ENCODE measurements at places on chromosomes 12 and 14. TPM values are rescaled to one million over a fixed set of nuclear protein-coding genes. Genes with fewer than 3 reads are reported as not detected.

TNS2 gene
- total RNA-seq = 129 TPM

CELA1 gene
- total RNA-seq = not detected

NRIP2 gene
- 0.96 TPM for total RNA-seq

LAG3 gene
- total RNA-seq = 0.79 TPM

TCTN2 gene
- 11.0 TPM for total RNA-seq

PTPRO gene
- 6.3 TPM for total RNA-seq

CCDC177 gene
- not detected for total RNA-seq

PDE3A gene
- total RNA-seq = 5.1 TPM

ACVRL1 gene
- 115 TPM for total RNA-seq

MED6 gene
- 28.4 TPM for total RNA-seq

CLEC1A gene
- total RNA-seq = 8.9 TPM

RIPK3 gene
- 16.1 TPM for total RNA-seq

PMEL gene
- 1.8 TPM for total RNA-seq

NEMP1 gene
- 16.4 TPM for total RNA-seq

KRT8 gene
- 1,126 TPM for total RNA-seq

ACIN1 gene
- 137 TPM for total RNA-seq

DNA sequence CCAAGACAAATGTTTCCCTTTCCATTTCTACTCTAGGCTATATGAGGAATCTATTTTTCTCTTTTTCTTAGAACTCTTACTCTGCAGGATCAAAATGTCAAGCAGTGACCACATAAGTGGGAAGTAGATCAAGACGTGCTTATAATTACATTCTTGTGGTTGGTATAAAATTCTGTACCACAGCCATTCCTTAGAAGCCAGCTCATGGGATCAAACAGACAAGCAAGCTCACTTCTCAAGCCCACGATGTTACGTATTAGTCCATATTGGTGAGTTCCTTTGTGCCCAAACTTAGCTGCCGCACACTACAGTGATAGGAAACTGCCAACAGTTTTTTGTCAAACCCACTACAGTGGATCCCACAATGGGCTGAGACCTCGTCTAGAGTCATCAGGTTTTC lies 53.4 kb downstream of the IFNG start:
- no peak for DNase-seq

GRCh38 chr14:88563845-88564244 lies 1.0 kb downstream of the ZC3H14 start:
- no peak for DNase-seq

DNA sequence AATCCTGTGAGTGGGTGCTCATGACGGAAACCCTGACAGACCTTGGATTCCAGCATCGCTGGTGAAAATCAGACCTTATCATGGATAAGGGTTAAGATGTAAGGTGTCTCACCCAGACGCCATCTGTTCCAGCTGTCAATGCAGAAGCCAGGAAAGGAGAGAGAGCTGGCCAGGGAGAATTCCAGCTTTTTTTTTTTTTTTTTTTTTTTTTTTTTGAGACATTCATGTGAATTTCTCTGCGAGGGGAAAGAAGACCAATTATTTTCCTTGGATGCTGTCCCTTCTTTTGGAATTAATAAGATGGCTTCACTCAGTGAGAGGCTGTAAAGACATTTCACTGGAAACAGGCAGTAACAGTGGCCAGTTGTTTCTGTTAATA lies 1.8 kb downstream of the TRAF3 start:
- DNase-seq = no peak

DNA sequence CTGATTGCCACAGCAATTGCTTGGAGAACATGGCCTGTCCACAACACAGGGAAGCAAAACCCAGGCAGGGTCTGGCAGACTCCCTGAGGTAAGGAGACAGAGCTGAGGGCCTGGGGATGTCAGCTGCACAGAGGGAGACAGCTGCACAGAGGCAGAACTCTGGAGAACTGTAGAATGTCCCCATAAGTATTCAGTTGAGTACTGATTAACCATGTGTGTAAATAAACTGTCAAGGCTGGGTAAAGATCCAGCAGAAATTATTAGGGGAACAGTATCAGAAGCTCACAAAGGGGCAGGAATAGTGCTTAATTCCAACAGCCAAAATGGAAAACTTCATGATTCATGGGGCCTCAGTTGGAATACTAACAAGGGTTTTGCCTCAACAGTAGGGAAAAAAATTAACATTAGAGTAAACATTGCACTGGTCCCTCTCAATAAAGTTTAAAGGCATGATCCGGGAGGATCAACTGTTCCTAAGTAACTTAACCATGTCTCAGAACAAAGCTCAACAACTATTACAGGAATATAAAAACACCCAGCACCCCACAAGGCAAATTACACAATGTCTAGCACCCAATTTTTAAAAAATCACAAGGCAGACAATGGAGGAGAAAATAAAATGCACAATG lies 201.3 kb upstream of the RASSF8 start:
- DNase-seq = no peak

- DNase-seq = no peak
Measured at GRCh38 chr12:112458330-112458729, 39.6 kb downstream of the PTPN11 start.

GRCh38 chr12:132170094-132170636 lies 25.9 kb downstream of the NOC4L start:
- DNase-seq = no peak

GRCh38 chr14:70677341-70677740 lies 35.6 kb downstream of the TTC9 start:
- no peak for DNase-seq

DNA sequence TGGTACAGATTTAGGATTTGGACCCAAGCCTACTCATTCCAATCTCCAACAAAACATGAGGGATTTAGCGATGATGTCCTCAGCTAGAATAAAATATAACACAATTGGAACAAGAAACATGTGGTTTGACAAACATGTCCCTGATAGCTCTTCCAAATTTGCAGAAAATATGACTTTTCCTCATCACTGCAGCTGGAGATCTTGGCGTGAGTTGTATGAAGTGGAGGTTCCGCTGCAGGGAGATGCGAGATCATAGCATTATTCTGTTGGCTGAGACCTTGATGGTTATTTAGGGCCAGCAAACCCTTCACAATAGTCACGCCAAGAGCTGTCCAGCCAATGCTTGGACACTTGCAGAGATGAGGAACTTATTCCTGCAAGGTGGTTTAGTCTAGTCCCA lies 413.4 kb upstream of the TBX3 start:
- DNase-seq = peak; percentile 82

DNA sequence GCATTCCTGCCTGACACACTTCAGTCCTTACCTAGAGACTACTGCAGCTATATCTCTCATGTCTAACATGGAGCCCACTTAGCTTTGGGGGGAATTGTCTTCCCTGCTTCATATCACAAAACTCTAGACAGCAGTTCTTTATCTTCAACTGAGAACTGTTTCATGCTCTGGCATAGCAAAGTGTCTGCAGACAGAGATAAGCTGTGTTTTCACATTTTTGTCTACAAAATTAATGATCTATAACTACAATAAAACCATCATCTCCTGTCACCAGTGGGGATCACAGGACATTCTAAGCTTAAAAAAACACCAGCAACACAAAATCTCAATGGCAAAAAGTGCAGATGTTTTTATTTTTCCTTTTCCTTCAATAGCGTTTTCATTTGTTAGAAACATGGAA lies 137.1 kb upstream of the VRK1 start:
- DNase-seq = no peak

- no peak for DNase-seq
Measured at GRCh38 chr12:110917467-110917866, 2.9 kb downstream of the MYL2 start.

- DNase-seq = peak; percentile 98
Measured at GRCh38 chr14:20343092-20343861, at the start of gene PARP2. PARP2 (plus strand) TSS chr14:20343635; CDS start chr14:20343642, 7 bp downstream.

GRCh38 chr12:64556231-64556630 lies 54.1 kb upstream of the RASSF3 start:
- DNase-seq = no peak

DNA sequence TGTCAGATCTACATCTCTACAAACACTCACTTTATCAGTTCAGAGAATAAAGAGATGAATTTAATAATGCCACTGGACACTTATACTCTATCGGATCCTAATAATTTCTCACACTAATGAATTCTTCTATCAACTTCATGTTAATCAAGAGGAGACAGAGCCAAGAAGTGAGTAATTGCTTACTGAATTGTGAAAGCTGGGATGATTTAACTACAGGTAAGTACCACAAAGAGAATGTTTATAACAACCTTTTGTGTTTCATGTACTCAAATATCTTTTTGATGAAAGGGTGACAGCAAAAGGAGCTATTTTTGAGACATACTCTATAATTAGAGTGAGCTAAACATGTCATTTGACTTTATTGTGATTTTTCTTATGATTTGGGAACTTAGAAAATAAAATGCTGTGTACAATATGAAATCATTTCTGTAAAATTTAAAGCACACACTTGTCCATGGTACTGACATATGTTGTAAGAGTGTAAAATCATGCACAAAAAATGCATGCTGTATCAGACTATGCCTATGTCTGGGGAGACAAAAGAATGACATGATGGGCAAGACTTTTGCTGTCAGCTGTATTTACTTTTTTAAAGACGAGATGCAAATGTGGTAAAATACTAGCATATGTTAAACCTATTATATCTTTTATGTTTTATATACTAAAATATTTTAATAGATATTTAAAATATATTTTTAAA lies 361.2 kb downstream of the CCER1 start:
- no peak for DNase-seq

- DNase-seq = no peak
Measured at GRCh38 chr12:31476437-31476836, 114.5 kb downstream of the DENND5B start.

DNA sequence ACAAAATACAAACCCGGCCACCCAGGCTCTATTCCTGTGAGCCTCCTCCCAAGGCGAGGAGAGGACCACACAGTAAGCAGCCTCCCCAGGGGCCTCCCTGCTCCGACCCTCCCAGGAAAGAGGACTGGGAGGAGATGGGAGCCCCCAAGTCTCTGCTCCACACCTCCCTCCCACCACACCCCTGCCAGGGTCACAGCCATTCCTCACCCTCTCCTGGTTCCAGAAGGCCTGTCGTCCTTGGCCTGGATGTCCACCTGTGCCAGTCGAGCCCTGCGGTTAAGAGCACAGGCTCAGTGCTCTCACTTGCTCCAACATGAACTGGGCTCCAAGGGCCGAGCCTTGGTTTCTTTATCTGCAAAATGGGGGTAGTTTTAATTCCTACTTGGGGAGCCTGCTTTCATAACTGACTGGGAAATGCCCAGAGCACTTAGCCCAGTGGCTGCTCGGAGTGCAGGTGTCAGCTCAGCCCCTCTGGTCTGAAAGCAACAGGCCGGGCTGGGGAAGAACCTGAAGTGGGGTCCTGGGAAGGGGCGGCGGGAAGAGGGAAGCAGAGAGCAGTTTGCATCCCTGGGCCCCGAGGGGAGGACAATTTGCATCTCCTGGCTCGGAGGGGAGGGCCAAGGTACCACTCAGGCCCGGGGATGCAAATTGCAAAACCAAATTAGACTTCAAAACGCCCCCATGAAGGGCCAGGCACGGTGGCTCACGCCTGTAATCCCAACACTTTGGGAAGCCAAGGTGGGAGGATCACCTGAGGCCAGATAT lies 23.6 kb downstream of the TCHP start:
- no peak for DNase-seq

- DNase-seq = peak; percentile 44
Measured at GRCh38 chr14:74945852-74946658, 9.3 kb downstream of the PGF start.

- no peak for DNase-seq
Measured at GRCh38 chr12:90304231-90304630, 595.6 kb upstream of the ATP2B1 start.

- no peak for DNase-seq
Measured at GRCh38 chr14:70391493-70392391, 25.1 kb downstream of the SYNJ2BP start.

DNA sequence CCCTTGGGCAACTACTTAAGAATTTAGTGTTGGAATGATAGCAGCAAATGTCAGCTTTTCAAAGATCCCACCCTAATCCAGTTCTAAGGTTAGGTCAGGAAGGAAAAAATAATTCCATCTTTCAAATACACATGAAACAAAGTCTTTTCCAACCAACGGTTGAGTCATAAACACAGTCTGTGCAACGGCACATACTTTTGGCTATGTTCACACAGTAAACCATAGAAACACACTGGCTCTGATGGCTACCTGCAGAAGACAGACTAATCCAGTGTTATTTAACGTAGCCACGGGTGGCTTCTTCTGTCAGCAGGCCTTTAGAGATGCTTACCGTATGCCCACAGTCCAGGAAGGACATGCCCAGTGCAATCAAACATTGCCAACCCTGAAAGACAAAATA lies 35.7 kb downstream of the HIGD1C start:
- no peak for DNase-seq

DNA sequence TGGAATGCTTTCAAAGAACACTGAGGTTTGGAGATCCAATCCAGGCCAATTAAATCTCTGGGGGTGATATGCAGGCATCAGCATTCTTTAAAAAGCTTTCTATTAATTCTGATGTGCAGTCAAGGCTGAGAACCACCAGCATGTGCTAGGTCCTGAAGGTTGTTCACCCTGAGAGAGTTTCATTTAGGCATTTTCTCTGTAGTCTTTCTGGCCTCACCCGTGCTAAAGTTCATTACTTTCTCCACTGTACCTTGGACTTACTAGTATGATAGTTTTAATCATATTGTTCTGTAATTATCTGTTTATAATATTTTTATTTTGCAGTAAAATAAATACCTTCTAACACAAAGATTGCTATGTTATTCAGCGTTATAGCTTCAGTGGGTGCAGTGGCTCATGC lies 32.9 kb downstream of the SOS2 start:
- DNase-seq = no peak

DNA sequence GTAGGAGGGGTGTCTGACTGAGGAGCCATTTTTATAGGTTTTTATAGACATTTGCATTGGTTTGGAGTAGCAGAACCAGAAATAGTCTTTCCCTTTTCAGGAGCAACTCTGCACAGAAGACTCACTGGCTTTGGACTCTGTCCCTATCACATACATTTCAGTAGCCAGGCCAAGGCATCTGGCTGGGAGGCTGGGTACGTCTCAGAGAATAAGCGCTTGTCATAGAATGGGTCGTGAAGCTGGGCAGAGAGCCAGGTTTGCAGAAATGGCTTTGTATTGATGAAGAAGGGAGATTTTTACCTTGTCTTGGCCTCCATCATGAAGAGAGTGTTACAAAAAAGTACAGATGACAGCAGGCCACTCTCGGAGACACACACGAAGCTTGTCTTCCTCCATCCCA lies 98.6 kb downstream of the CACNA1C start:
- no peak for DNase-seq

GRCh38 chr14:91774140-91775096 lies 42.5 kb upstream of the CATSPERB start:
- no peak for DNase-seq

DNA sequence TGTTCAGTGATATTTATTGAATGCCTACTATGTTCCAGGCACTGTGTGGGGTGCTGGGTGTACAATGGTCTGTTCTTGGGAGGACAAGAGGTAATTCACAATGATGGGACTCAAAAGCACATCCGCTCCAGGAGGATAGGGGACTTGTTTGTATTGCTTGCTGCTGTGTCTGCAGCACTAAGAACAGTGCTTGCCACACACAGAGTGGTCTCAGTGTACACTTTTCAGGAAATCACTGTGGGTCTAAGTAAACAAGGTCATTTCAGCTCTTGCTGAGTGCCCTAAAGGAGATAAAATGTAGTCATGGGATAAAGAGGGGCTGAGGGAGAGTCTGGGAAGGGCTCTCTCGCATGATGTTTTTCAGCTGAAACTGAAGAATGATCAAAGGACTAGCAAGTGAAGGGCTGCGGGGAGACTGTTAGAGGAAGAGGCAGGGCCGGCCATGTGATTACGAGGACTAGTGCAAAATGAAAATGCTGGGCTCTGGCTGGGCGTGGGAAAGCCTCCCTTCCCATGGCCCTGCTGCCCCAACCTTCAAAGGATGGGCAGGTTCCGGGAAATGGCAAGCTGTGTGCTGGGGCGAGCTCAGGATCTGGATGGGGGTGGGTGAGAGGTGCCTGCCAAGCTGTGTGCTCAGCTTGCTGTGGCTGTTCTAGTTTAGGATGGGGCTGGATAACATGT lies 39.1 kb downstream of the ADCK1 start:
- DNase-seq = no peak
